ENCODE measurements at places on chromosomes 4 and X.

DNA sequence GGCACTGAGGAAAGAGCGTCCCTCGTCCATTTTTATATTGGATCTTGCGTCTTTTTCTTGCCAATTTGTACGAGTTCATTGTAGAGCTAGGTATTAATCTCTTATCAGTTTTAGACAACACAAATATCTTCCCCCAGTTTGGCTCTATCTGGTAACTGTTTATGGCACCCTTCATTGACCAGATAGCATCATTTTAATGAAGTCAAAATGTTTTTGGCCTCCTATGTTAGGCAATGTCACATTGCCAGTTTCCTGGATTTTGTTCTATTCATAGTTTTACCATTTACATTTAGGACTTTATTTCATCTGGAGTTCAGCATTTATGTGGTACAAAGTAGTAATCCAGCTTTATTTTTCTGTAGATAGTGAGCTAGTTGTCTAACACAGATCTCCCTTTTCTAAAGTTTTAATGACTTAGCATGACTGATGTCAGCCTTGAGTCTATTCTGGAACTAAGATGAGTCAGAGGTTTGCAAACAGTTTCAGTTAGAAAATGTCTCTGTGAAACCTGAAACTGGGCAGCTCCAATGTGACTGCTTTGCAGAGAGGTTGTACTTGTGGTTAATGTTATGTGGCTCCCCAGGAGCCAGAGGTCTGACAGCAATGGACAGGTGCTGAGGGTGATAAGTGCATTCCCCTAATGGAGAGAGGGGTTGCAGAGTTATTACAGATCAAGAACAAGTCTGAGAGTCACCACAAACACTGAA lies 5.3 kb upstream of the STBD1 start:
- DNase-seq, result no peak

- no peak for DNase-seq
Observed at GRCh38 chr4:120709991-120710390, 212.5 kb downstream of the PRDM5 start.

DNA sequence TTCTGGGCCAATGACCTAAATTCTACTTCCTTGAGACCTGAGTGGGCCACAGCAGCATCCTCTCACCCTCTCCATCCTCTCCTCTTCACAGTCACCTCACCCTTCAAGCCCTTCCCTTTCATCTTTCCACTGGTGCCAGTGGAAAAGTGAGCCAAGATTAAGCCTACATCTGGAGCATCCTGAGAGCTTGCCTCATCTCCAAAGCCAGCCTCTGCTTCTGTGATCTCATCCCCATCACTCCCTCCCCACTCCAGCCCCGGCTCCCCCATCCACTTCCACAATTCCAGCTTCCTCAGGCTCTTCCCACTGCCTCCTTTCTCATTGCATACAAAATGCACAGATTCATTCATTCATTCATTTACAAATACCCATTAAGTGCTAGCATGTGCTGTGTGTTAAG lies 10.1 kb upstream of the RASL11B start:
- no peak for DNase-seq

DNA sequence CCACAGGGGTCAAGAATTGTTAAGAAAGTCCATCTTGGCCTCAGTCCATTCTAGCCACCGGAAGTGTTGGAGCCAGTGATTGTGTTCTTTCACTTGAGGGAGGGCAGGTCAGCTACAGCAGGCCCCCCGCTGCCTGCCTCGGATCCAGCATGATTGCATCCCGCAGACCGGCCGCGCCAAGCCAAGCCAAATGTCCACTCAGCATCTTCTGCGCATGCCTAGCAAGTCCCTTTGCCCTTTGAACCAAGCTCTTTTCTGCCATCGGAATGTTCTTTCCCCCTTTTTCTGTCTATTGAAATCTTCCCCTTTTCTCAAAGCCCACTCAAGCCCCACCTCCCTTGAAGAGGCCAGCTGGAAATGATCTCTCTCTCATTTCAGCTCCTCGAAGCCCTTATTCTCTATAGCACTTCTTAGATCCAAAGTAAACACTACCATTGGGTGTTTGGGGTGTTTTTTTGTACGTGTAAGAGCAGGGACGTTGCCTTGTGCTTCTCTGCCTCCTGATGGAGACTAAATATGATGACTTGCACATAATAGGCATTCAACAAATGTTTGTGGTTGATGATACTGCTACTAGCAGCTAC lies 147.8 kb upstream of the BCOR start:
- DNase-seq, result no peak

- no peak for DNase-seq
Observed at GRCh38 chr4:133865612-133866327, 335.8 kb downstream of the PABPC4L start.

- no peak for DNase-seq
Observed at GRCh38 chrX:53362449-53362848, 60.0 kb downstream of the SMC1A start.

DNA sequence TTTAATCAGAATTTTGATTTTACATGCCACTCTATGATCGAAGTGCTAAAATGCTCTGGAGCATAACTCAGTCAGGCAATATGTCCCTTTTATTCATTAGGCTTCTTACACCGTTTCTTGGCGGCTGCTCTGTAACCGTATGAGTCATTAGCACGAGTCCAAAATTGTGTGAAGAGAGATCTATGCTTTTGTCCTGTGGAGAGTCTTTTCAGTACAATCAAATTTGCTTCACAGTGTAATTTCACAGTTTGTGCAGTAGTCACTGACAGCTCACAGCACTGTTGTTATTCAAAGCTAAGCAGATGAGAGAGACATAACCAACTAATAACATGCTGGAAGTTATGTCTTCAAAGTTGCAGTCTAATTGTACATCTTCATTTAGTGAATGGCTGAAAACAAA lies 167.8 kb downstream of the PCDH10 start:
- no peak for DNase-seq

GRCh38 chr4:54276641-54277430 lies 47.7 kb downstream of the PDGFRA start:
- no peak for DNase-seq

- no peak for DNase-seq
Observed at GRCh38 chr4:87541521-87541920, 12.3 kb upstream of the SPARCL1 start.

DNA sequence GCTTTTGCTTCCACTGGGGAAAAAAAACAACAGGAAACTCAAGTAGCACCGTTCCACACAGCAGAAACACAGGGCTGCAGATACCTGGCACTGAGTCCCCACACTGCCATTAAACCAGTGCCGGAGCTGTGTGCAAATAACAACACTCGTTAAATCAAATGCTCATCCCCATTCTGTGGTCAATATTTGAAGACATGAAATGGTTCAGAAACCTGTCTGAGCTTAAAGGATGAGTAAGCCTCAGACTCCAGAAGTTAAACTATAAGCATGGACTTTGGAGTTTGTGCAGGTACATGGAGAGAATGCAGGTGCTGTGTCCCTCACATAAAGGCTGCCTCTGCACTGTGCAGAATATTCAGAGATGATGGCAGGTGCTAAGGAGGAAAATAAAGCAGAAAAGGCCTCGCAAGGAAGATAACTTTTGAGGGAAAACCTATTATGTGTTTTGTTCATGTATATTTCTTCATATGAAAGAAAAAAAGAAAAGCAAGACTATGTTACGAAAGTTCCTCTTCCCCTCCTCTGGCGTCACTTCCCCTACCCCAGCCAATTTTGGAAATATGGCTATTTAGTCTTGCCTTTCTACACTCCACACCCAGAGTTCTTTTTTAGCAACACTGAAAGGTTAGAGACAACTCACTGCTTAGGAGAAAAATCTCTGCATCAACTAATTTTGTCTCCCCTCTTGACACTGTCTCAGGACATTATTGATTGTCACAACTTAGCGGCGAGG lies 4.6 kb downstream of the MPP1 start:
- no peak for DNase-seq

DNA sequence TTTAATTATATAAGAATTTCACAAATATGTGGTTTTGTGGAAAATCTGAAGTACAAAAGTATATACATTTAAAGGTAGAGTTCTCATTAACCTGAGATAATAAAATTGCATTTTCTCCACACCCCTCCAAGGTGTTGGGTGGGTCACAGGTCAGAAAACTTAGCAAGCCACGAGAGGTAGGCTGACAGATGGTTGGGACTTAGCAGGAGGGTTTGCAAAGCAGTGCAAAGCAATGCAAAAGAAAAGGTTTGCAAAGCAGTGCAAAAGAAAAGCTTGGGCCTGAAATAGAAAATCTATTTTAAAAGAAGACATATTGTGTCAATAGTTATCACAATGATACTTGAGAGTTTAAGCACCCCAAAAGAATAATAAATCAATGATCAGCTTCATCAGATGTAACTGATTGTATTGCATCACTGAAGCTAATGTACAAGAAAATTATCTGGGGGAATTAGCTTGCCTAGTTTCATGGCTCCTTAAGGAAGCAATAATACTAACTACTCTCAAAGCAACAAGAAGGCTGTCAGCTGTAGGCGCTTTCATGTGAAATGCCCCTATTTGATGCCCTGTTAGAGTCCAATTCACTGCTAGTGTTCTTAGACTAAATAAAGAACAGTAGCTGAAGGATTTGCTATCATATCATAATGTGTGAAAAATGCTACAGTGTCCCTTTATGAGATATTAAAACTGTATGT lies 319.5 kb downstream of the KCNIP4 start:
- no peak for DNase-seq

GRCh38 chr4:16516796-16517439 lies 290.6 kb upstream of the TAPT1 start:
- no peak for DNase-seq

GRCh38 chrX:18871161-18871890 lies 112.6 kb downstream of the PHKA2 start:
- DNase-seq, result no peak
